ENCODE measurements at places on chromosomes 3 and 15.

- DNase-seq = no peak
Measured at GRCh38 chr15:33968224-33968623, at the start of gene CHRM5. CHRM5 (plus strand) TSS chr15:33968497; CDS start chr15:34062718, 94,221 bp downstream.

DNA sequence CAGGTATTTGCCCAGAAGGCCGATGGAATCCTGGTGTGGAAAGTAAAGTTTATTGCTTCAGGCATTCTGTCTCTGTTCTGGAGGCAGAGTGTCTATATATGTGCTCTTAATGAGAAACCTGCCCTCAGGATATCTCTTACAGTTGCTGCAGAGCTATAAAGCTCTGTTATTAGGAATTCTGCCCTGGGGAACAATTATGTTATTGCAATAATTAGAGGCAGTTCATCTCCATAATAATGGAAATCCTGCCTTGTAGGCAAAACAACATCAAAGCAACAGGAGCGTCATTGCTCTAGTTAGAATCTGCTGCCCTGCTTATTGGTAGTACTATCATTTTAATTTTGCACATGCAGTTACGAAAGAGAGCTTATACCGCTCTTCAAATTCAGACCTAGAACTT, 175.6 kb downstream of the IL5RA start:
- DNase-seq = no peak

DNA sequence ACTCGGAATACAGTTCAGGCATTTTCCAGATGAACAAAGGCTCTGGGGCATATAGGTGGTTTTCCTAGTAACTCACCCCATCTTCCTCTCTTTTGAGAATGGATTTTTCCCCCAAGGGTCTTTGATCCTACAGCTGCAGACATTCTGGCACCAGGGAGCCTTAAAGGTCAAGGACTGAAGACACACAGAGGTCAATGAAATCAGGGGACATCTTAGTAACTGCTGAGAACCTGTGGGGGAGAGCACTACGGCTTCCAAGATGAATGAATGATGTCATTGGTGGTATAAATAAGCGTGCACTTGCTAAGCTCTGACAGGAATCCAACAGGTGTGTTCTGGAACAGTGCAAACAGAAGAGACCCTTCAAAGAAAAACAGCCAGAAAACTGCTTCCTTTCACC, 36.3 kb downstream of the TMEM212 start:
- DNase-seq = no peak

- DNase-seq = no peak
Measured at GRCh38 chr15:87354661-87355410, 901.7 kb downstream of the NTRK3 start.

DNA sequence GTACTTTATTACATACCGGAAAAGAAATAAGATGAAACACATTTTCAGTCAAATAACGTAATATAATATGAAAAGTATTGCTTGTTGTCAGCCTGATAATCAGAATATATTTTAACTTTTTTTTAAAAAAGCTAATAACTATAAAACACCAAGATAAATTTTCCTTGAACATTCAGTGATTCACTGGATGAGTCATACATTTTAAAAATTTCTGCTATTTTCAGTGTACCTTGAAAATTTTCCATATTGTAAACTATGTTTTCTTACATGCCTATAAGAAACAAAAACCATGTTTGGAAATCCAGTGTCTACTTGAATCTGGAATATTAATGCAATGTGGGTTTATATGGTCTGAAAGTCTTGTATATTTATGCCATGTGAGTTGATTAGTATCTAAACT, 36.3 kb upstream of the MEIS2 start:
- DNase-seq = no peak

- no peak for DNase-seq
Measured at GRCh38 chr3:178086144-178086825, 450.0 kb upstream of the KCNMB2 start.
